D721Med (cell line): ENCODE measurements at places on chromosomes 5 and 9.

DNA sequence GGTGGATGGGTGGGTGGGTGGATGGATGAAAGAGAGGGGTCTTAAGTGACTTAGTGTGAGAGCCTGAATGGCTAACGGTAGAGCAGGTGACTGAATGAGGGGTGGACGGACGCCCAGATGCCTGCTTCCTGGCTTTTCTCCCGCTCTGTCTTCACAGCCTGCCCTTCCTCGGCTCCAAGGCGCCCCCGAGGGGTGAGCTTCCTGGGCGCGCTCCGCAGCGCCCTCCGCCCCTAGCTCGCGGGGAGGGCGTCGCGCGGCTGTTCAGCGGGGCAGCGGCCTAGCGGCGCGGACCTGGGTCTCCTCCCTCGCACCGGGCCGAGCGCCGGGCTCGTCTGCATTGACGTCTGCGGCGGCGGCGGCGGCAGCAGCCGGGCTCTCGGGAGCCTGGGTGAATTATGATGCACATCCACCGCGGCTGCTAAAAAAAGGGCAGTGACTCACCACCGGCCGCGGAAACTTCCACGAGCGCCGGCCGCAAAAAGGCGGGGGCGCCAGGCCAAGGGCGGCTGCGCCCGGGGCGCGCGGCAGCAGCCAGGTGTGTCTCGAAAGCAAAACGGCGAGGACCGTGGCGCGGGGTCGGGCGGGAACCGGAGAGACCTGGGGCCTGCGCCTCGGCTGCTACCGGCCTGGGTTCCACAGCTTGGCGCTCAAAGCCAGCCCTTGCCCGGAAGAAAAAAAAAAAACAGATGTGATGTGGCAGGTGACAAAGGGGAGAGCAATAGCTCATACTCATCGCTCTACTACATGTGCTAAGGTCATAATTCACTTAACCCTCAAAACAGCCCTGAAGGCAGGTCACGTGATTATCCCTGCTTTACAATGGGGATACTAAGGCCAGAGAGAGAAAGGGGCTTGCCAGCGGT, 143.0 kb upstream of the ADRA1B start:
- peak; percentile 35 for DNase-seq

GRCh38 chr5:116527582-116527981, 47.0 kb downstream of the SEMA6A start:
- no peak for DNase-seq

- no peak for DNase-seq
Measured at GRCh38 chr5:34750206-34750605, 88.8 kb upstream of the TTC23L start.

DNA sequence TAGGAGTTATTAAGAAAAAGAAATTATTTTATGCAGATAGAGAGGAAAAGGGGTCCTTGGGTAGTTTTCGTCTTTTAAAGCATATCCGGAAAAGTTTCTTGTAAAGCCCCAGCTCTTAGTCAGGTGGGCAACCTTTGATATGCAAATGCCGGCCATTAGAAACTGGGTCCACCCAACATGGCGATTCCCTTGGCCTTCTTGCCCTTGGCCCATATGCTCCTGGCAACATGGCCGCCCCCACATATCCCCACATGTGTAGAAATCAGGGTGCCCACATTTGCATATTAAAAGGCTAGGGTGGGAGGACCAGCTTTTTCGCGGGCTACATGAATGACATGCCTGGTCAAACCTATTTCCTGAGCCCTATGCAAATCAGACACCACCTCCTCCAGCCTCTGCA, 73.3 kb downstream of the FREM1 start:
- DNase-seq: no peak

DNA sequence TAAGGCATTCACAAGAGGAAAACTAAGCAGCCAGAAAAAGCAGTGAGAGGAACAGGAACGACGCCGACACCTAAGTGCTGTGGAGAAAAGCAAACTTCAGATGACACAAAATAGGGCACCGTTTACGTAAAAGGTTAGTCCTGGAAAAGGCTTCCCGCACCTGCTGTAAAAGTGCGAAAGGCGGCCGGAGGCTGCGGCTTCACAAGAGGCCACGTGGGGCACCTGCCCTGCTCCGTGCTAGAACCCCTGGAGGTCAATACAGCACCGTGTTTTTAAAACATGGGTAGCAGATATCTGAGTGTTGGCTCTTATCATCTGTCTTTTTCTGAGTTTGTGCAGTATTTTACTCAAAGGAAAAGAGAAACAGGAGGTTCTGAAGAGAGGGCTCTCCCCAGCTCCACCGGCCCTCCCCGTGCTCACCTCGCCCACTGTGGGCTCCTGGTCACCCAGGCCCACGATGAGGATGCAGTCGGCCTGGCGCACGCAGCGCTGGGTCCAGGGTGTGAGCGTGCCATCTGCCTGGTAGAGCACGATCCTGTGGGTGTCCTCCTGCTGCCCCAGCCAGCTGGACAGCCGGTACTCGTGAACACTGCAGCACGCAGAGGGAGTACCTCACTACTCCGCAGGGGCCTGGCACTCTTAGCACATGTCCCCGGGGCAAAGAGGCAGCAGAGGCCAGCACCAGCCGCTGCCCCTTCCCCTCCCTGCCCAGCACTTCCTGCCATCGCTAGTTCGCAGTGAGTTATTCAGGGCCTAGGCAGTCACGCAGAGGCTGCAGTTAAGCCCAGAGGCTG, 21.0 kb upstream of the NSMF start:
- DNase-seq: no peak

- no peak for DNase-seq
Measured at GRCh38 chr9:744790-745484, 96.6 kb upstream of the DMRT1 start.

GRCh38 chr9:23812673-23813072, 13.4 kb downstream of the ELAVL2 start:
- DNase-seq: no peak

DNA sequence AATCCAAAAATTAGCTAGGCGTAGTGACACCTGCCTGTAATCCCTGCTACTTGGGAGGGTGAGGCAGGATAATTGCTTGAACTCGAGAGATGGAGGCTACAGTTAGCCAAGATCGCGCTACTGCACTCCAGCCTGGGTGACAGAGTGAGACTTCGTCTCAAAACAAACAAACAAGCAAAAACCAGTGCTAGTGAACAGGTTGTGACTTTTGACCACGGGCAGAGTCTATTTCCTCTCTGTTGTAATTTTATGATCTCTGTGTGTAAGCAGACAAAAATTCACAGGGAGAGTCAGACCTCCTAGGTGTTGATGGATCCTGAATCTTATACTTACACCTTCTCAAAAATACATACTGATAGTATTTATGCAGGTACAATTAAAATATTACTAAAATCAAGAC, 65.8 kb downstream of the SPEF2 start:
- DNase-seq: no peak

- no peak for DNase-seq
Measured at GRCh38 chr5:35657877-35658276, 40.2 kb downstream of the SPEF2 start.

DNA sequence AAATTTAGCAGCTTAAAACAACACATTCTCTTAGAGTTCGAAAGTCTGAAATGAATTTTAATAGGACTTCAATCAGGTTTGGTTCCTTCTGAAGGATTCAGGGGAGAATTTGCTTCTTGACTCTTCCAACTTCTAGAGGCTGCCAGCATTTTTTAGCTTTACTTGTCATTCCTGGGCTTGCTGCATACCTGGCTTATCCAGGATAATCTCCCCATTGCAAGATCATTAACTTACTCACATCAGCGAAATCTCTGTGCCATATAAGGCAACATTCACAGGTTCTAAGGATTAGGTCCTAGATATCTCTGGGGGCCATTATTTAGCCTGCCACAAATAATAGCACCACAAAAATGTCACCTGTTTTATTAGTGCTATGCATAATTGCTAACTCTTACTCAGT, 46.2 kb upstream of the PCSK5 start:
- DNase-seq: no peak

GRCh38 chr5:113813466-113813865, 300.0 kb downstream of the YTHDC2 start:
- no peak for DNase-seq

GRCh38 chr9:75451045-75451444, 362.7 kb downstream of the OSTF1 start:
- no peak for DNase-seq

DNA sequence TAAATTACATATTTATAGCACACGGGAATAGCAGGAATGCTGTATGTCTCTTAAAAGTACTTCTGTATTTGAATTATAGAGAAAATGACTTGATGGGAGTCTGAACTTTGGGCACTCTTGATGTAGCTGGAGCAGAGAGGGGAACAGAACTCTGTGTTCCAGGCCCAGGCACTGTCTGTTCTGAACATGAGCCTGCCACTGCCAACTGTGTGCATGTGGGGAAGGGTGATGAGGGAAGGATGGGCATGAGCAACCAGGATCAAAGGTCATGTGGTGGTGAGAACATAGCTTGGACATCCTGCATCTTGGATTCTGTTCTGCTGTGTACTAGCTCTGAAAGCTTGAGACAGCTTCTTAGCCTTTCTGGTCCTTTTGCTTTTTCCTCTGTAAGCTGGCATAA, 16.4 kb upstream of the ZBED3 start:
- no peak for DNase-seq

DNA sequence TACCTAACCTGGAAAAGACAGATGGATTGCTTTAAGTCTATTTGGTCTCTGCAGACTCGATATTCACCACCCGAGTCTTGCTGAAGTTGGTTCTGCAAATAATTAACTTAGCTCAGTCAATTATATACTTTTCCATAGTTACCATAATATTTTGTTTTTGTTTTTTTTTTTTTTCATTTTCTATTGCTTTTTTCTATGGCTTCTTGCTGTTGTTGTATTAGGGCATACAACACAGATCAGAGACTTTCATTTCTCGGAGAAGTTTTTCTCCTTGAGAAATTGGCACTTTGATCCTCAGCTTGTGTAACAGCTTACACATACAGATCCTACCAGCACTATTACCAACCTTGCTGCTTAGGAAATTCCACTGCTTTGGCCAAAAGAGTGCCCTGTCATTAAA, 88.0 kb downstream of the GPR21 start:
- no peak for DNase-seq
